B cell (primary cell): ENCODE measurements at places on chromosomes 7 and 10.

- DNase-seq, result peak; percentile 14
These were observed 43.8 kb upstream of the CSTF2T start for GRCh38 chr10:51743146-51743545.

DNA sequence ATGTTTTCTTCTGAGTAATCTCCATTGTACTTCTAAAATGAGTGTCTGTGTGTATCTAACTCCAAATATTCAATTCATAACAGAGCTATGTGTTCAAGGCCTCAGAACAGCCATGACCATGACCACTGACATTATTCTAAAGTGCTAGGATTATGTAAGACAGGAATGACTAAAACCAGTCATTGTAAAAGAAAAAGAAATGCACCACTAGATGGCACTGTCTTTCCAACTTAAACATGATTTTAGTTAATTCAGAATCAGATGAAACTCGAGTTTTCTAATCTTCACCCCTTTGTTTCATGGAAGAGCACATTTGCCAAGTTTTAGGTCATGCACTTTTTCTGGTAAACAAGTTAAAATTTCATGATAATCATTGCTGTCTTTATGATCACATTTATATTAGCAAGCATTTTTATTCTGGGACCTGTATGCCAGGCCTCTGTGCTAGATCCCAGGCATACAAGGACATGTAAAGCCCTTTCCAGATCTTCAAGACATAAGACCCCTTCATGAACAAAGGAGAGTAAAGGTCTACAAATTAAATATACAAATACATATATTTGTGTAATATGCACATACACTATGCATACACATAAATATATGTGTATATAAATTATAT lies 26.1 kb upstream of the RSU1 start:
- peak; percentile 73 for DNase-seq

DNA sequence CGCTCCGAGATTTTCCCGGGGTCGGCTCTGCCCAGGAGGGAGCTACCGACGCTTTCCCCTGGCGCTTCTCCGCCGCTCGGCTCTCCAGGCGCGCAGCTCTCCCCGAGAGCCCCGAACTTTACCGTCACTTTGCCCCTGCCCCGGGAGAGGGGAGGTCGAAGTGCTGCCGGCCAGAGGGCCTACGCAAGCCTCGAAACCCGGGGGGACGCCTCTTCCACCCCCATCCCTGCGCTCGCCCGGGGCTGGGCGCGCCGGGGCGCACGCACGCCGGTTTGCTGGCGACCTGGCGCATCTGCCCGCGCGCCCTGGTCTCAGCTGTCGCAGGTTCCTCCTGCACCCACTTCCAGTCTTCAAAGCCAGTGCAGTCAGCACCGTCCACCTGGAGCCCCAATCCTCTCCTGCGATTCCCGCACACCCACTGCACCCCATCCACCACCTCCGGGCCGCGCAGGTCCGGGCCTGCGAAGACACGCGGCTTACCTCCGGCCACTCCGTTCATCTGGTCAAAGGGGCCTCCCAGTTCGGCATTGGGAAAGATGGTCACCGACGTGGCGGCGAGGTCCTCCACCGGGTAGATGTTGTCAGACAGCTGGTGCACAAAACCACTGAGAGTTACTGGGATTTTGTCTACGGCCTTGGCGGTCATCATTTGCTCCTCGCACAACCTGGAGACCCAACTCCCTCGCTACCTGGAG lies 638 bp downstream of the EGR2 start:
- peak; percentile 74 for DNase-seq

DNA sequence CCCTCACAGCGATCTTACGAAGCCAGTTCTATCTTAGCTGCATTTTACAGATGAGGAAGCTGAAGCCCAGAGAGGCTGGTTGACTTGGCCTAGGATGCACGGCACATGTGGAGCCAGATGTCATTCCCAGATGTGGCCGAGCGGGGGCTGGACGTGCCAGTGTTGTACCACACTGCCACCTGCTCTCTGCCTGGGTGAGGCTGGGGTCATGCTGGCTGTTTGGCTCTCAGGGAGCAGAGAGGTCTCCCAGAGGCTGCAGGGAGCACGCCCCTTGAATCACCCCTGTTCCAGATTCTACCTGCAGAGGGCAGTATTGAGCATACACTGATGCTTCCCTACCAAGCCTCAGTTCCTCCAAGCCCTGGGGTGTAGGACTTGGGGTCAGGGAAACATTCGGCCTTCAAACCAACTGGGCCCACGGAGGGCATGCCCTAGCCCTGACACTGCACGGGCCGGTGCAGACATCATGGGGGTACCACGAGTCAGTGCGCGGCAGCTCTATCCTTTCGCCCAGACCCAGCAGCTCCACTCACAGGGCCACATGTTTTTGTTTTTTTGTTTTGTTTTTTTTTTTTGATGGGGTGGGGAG lies 3.8 kb upstream of the GTF2IRD1 start:
- peak; percentile 78 for DNase-seq

DNA sequence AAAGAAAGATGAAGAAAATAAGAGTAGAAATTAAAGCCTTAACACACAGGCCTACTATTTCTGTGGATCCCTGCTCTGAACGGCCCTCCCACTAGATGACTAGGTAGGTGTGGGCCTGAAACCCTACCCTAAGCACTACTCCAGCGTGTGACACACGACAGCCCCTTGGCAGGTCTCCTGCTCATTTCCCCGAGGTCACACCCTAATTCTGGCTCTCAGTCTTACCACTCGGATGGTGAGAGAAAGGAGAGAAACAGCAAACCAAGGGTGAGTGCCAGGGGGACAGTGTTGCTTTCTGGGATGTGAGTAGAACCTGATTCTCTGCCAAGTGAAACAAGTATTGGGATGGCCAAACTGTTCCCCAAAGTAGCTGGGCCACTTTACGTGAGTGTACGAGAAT lies 12.1 kb downstream of the GALNTL5 start:
- no peak for DNase-seq
